Caco-2 (cell line): ENCODE measurements at places on chromosomes 7 and 10. TPM values are rescaled to one million over a fixed set of nuclear protein-coding genes. Genes with fewer than 3 reads are reported as not detected.

- H3K27me3 ChIP-seq: no peaks in the 10 kb centered on the region
- H3K4me1 ChIP-seq: 0 out of 2 replicates have a peak, but pooled peaks cover 4% of the 10 kb centered on the region
- no peak for DNase-seq
- no peaks in the 10 kb centered on the region for H3K36me3 ChIP-seq
- no peak overlapping the region for H3K27ac ChIP-seq
- H3K4me3 ChIP-seq: no peak overlapping the region
Observed at GRCh38 chr7:28376634-28377033, 35.7 kb upstream of the CREB5 start.

GRCh38 chr10:33612116-33612515, 277.6 kb upstream of the NRP1 start:
- no peak overlapping the region for H3K4me3 ChIP-seq
- H3K27ac ChIP-seq: no peak overlapping the region
- H3K27me3 ChIP-seq: no peaks in the 10 kb centered on the region
- no peaks in the 10 kb centered on the region for H3K36me3 ChIP-seq

Gene GNG11
- total RNA-seq: not detected in 2 replicates

GRCh38 chr10:25692761-25693160, 241.3 kb upstream of the MYO3A start:
- no peaks in the 10 kb centered on the region for H3K4me1 ChIP-seq
- H3K27ac ChIP-seq: no peak overlapping the region
- no peaks in the 10 kb centered on the region for H3K27me3 ChIP-seq
- no peak for DNase-seq
- H3K36me3 ChIP-seq: no peaks in the 10 kb centered on the region

DNA sequence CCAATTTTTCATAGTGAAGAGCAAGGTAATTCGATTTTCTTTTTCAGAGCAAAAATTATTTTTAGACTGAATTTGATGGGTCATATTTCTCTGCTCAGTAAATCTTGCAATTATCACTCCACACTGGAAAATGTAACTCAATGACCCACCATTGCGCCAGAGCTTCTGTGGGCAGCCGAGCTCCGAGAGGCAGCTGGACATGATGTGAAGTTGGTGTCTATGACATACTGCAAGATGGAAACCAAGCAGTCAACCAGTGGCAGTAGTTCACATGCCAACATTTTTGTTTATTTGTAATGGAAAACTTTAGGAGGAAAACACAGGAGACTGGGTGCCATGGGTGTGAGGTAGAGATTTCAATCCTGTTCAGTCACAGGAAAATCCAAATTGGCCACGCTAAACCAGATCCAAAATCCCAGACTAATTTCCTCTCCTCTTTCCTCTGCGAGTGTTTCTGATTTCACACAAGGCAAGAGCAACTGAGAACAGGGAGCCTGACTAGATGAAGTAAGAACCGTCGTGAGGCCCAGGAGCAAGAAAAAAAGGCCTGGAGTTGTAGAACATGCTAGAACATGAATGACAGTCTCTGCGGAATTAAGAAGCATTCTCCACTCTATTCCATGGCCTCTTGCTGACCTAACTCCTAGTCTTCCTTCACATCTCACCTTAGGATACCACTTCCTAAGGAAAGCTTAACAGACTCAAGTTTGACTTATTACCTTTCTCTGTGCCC, 39.3 kb downstream of the CALD1 start:
- H3K36me3 ChIP-seq: no peaks in the 10 kb centered on the region
- no peak for DNase-seq
- H3K27ac ChIP-seq: no peak overlapping the region
- no peaks in the 10 kb centered on the region for H3K27me3 ChIP-seq
- no peak overlapping the region for H3K4me3 ChIP-seq
- H3K4me1 ChIP-seq: no peaks in the 10 kb centered on the region

GRCh38 chr7:138137423-138138171, 61.3 kb downstream of the AKR1D1 start:
- no peak for DNase-seq
- no peaks in the 10 kb centered on the region for H3K27me3 ChIP-seq
- no peaks in the 10 kb centered on the region for H3K36me3 ChIP-seq
- H3K4me1 ChIP-seq: no peaks in the 10 kb centered on the region

Gene ZPBP
- total RNA-seq: not detected in 2 replicates

GRCh38 chr7:50858528-50859245, 76.0 kb upstream of the GRB10 start:
- H3K4me1 ChIP-seq: peaks cover 11% of the 10 kb centered on the region
- no peaks in the 10 kb centered on the region for H3K36me3 ChIP-seq
- H3K27me3 ChIP-seq: no peaks in the 10 kb centered on the region
- H3K27ac ChIP-seq: no peak overlapping the region
- no peak for DNase-seq
